ENCODE measurements at places on chromosomes 5 and 9.

DNA sequence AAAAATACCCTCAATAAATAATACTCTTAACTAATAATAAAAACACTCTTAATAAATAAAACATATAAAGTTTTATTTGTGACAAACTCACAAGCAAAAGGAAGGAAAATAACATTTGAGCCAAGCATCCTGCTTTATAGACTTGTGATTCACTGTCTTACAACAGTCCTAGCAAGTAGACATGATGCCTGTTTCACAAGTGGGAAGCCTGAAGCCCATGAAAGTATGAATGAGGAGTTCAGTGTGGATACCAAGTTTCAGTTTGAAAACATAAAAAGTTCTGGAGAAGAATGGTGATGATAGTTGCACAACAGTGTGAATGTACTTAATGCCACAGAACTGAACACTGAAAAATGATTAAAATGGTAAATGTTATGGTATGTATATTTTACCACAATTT, 10.9 kb downstream of the HABP4 start:
- DNase-seq: no peak

DNA sequence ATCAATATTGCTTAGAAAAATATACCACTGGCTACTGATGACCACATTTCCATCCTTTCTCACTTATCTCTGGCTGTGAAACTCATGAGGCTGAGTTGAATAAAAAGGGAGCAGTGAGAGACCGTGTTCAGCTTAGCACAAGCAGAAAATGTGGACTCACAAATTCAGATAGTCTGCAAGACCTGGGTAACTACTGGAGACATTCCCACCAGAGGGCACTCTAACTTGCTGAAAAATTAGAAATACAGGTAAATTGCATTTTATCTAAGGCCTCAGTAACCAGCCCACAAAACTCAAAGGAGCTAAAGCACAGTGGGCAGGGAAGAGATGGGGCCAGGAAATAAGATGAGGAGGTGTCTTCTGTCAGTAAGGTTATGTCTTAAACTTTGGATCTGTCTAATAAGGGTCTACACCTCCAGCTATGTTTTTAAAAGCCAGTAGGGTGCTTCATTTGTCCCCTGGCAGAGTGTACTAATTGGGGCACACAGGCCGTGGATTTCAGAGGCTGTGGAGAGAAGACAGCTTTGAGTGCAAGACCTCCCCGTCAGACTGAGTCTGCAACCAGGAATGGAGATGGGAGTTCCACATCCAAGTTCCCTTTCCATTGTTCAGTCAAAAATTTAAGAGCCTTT, 8.7 kb upstream of the NDUFB6 start:
- DNase-seq: peak; percentile 39

DNA sequence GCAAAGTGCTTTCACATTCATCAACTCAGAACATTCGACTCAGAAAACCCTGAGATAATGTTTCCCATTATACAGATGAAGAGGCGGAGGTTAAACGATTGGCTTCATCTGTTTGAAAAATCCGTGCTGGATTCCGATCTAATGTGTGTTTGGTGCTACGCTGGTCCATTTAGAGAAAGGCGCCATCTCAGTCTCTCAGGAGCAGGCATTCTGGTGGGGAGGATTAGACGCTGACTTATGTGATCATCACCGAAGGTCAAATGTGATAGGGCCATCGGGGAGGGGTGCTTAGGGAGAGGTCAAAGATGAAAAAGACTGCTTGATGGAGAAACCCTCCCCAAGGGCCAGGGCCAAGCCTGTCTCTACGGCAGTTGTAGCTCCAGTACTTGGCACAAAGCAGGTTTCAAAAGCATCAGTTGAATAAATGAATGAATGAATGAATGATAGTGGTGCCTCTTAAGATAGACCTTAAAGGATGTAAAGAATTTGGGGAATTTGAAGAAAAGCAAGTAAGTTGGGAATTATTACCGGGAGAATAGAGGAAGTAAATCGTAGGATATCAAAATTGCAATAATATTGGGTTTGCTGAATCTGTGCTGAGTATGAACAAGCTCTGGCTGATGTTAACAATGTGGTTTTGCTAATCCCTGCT, 160.6 kb upstream of the SHB start:
- no peak for DNase-seq

DNA sequence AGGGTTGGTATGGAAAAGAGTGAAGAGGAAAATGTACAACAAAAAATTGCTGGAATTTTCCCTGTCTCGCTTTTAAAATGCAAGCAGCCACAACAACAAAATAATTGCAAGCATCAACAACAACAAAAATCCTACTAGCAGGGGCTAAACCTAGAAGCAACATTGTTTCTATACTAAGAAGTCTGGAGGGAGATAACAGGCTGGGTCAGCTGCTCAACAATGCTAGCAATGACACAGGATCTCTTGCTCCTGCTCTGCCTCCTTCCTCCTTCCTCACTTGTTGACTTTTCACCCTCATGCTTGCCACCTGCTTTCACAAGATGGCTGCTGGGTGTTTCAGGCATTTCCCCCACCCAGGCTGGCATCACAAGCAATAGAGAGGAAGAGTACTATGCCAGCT, 7.6 kb upstream of the AOPEP start:
- no peak for DNase-seq

DNA sequence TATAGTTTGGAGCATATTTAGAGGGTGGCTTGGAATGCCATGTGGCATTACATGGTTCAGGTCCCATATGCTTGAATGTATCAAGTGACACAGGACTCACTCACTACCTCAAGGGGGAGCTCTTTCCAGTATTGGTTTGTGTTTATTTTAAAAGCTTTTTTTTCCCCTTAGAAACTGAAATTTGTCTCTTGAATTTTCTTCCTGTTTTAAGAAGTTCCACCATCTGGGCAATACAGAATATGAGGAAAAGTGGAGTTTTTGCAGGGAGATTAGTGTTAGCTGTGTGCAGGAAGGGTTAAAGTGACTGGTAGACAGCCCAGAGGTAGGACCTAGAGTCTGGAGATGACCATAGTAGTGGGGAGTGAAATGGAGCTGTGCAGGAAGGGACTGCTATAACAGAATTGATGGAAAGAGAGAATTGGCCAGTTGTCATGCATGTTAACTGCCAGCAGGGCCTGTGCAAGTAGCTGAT, 36.6 kb downstream of the CTNNA1 start:
- DNase-seq: peak; percentile 65

GRCh38 chr9:13049223-13049622, 230.3 kb downstream of the MPDZ start:
- no peak for DNase-seq

DNA sequence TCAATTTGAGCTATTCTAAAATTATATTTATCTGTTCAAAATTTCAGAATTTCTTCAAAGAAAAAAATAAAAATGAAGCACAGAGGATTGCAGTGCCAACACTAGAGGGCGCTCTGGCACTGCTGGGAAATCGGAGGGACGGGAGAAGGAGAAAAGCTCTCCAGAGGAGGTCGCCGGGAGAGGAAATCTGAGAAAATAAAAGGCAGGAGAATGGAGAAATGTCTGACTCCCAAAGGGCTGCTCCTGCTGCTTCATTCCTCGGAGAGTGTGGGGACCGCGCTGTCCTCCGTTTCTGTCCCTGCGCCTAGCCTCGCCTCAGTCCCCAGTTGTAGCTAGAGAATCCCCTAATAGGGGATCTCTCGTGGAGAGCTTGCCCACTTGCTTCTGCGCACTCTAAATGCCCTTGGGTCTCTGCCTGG, 40.0 kb upstream of the ARSB start:
- peak; percentile 46 for DNase-seq

- DNase-seq: no peak
Observed at GRCh38 chr9:69585571-69585970, 86.6 kb downstream of the APBA1 start.

- DNase-seq: no peak
Observed at GRCh38 chr5:35336230-35336629, 105.9 kb upstream of the PRLR start.

DNA sequence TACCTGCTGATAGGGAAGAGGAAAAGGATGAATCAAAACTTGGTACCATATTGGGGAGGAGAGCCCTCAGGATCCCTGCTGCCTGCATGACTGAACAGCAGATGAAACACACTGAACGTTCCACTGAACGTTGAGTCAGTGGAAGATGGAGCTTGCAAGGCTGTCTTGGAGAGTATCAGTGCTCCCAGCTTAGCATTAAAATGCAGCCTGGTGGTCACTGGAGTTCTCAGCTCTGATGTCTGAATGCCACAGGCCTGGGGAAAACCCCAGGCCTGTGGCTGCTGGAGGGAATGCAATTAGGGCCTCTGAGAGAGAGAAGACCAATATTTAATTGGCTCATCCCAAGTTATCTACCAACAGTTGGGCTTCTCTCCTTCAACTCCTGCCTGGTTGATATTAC, 54.5 kb downstream of the PDE4D start:
- DNase-seq: no peak

DNA sequence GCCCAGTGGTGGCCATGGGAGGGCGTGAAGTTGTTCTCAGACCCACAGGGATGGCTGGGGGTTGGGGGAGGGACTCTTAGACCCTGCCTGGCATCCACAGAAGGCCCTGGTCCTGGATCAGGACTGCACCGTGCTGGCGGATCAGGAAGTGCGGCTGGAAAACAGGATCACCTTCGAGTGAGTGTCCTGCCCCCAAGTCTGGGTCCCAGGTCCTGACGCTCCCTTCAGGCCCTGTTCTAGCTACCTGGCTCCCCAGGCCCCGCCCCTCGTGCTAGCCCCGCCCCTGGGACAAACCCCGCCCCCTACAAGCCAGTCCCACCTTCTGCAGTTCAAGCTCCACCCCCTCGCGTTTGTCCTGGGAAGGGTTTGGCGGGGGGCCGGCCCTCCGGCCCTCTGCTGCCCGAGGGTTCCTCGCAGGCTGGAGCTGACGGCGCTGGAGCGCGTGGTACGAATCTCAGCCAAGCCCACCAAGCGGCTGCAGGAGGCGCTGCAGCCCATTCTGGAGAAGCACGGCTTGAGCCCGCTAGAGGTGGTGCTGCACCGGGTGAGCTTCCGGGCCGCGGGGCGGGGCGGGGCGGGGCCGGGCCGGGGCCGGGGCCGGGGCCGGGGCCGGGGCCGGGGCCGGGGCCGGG, 12.9 kb downstream of the RGS14 start:
- peak; percentile 89 for DNase-seq

- DNase-seq: no peak
Observed at GRCh38 chr5:66807743-66808142, 211.6 kb downstream of the MAST4 start.

GRCh38 chr9:97592126-97592525, 41.0 kb downstream of the TSTD2 start:
- no peak for DNase-seq

DNA sequence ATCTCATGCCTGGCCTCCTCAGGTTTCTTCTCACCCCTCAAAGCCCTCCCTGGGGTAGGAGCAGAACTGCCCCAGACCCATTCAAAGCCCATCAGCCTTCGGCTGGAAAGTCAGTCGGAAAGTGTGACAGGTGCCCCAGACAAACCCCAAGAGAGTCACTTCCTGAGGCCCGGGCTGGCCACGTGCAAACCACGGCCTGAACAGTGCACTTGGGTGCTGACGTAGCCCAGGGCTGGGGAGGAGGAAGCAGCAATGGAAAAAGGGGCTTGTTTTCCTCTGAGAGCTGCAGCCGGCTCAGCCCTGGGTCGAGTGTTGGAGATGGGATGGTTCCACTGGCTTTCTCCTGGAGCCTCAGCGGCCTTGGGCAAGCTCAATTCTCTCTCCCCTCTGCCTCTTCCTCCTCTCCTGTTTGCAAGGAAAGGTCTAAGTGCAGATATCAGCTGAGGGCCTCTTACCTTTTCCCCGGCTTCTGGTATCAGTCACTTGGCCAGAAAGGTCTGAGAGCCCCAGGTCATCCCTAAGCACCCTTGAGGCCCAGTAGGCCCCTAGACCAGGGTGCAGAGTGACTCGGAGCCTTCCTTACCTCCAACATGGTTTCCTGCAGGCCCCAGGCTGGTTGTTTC, 5.9 kb upstream of the EGR1 start:
- DNase-seq: peak; percentile 75

DNA sequence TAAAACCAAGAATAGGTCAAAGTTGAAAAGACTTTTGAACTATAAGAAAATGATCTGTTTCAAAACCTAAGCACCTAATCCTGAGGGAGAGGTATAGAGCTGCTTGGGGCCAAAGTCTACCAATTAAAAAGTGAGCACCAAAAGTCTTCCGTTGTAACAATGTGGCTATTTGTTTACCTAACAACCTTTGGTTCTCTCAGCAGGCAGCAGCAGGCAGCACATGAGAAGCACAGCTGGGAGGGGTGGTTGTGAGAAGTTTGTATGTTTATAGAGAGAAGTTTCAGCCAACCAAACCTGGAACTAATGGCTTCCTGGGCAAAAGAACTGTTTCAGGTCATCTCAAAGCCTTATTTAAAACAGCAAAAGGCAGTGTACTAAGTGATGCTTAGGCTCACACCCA, 59.8 kb upstream of the TBC1D9B start:
- no peak for DNase-seq

DNA sequence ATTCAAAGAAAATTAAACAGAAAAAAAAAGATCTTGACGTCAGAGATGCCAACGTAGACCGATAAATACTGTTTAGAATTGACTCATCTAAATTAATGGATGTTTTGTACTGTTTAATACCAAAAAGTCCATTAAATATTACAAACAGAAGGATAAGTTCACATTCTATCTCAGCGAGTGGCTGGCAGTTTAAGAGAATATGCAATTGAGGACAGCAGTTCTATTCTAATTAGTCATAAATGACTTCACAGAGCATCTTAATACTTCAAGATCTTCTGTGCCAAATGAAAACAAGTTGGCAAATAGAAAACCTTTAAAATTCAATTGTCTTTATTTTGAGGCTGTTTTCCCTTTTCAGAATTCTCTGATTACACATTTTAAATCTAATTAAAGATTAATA, 326.6 kb upstream of the NREP start:
- no peak for DNase-seq

GRCh38 chr5:53950621-53951020, 359.8 kb downstream of the ARL15 start:
- no peak for DNase-seq

DNA sequence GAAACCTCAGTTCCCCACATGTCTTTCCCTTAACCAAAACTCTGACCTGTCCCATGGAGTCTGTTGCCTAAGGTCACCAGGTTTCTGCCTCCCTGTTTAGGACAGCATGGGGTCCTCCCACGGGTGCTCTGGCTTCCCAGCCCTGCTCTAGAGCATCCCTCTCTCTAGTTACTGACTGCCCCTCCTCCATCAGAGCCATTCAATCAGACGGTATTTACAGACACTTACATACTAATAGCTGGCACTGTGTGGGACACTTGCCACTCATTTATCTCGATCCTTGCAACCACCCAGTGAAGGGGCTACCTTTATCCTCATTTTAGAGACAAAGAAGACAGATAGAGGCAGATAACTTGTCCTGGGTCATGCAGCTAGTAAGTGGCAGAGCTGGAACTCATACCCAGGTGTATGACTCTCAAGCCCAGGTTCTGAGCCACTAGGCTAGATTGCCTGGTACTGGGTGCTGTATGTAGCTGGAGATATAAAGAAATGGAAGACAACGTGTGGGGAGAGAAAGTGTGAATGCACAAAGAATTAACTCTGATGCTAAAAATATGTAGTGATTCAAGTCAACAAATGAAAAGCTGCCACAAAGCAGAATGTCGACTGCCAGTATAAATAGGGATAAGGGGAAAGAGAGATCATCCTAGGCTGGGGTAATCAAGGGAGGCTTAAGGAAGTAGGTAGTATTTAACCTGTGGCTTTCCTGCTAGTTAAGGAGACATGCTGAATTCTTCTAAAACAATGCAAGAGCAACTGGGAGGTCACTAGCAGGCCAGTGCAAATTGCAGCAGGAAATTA, 52.5 kb upstream of the PDE8B start:
- no peak for DNase-seq

GRCh38 chr9:91193658-91194391, 167.9 kb downstream of the AUH start:
- peak; percentile 67 for DNase-seq
